ENCODE measurements at places on chromosomes 4 and X.

DNA sequence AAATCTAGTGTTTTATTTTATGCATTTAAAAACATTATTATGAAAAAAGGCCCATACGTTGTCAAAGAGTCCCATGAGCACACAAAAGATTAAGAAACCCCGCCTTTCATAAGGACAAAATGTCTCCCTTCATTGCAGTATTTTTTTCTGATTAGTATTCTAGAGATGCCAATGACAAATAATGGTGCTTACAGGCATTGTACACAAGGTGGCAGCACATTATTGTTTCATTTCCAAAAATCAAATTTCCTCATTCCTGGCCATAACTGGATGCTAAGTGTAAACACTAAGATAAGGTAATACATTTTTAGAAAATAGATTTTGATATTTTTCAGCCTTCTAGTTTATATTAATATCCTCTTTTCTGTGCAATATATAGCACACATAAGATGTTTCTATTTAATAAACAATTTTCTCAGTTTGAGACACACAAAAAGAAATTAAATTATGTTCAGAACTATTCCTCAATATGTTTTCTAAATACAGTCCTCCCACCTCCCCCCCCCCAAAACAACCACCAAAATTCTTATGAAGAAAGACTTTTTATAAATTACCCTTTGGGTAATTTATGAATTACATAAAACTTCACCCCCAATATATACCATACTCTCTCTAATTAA is 47.7 kb downstream of the TIGD2 start:
- peak; percentile 75 for DNase-seq

- DNase-seq = peak; percentile 15
These were observed 107.9 kb downstream of the MMRN1 start for GRCh38 chr4:90002441-90003062.

DNA sequence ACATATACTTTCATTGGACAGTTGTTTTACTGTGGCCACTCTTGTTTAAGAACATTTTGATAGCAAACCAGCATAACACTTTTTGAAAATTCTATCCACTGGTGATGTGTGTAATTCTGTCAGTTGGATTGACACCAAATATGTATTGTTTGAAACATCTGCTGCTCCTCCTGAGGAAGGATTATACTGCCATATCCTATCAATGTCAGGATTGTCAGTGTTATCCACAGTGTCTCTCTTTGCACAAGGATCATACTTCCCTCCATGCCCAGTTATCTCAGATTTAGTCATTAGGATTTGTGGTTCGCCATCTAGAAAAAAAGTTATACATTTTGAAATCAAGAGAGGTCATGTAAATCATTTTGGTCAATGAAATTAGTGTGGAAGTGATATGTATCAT is 1859.6 kb downstream of the C4orf33 start:
- DNase-seq = peak; percentile 33

- no peak for DNase-seq
These were observed 4.0 kb downstream of the SLC2A9 start for GRCh38 chr4:10017037-10017893.

GRCh38 chr4:147479786-147480185 is 1.1 kb upstream of the EDNRA start:
- no peak for DNase-seq

DNA sequence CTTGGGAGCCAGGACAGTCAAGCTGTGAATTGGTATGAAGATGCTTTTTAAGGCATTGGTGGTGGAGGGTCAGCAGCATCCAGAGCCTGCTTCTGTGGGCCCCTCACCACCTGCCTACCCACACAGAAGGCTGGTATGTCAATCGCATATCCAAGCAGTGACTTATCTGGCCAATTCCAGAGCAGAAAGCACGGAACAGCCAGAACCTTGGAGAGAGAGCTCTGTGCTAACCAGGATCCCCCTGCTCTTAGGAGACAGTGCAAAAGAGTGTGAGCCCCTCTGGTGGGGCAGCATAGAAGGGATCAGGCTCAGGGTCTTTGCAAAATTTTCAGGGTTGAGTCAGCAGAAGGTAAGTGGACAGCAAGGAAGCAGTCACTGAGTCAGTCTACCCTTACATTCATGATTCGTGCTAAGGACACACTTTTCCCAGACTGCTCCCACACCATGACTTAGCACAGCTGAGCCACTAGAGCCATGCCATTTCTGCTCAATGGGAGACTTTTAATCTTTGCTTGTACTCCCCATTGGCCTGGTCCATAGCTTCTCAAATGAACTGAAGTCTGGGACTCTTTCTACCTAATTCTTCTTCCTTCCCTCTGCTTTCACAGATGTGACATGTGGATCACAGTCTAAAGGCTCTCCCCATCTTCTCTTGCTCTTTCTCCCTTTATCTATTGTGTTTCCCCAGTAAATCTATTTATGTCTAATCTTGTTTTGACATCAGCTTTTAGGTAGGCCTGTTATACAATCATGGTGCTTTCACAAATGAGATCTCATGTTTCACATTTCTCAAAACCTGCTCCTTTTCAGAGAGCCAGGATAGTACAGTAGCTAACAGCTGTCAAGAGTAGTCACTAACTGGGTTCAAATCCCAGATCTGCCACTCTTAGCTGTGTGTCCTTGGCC is 20.0 kb downstream of the MORF4L2 start:
- no peak for DNase-seq

DNA sequence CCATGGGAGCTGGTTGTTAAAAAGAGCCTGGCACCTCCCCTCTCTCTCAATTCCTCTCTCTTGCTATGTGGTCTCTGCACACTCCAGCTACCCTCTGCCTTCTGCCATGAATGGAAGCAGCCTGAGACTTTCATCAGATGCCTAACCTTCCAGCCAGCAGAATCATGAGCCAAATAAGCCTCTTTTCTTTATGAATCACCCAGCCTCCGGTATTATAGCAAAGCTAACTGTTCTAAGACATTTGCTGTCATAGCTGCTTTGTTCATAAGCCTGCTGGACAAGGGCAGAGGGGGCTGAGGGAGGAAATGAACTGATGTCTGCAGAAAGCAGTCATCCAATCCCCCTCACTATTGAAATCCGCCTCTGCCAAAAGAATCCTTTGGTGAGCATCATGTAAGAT is 196.7 kb downstream of the ZNF330 start:
- no peak for DNase-seq

DNA sequence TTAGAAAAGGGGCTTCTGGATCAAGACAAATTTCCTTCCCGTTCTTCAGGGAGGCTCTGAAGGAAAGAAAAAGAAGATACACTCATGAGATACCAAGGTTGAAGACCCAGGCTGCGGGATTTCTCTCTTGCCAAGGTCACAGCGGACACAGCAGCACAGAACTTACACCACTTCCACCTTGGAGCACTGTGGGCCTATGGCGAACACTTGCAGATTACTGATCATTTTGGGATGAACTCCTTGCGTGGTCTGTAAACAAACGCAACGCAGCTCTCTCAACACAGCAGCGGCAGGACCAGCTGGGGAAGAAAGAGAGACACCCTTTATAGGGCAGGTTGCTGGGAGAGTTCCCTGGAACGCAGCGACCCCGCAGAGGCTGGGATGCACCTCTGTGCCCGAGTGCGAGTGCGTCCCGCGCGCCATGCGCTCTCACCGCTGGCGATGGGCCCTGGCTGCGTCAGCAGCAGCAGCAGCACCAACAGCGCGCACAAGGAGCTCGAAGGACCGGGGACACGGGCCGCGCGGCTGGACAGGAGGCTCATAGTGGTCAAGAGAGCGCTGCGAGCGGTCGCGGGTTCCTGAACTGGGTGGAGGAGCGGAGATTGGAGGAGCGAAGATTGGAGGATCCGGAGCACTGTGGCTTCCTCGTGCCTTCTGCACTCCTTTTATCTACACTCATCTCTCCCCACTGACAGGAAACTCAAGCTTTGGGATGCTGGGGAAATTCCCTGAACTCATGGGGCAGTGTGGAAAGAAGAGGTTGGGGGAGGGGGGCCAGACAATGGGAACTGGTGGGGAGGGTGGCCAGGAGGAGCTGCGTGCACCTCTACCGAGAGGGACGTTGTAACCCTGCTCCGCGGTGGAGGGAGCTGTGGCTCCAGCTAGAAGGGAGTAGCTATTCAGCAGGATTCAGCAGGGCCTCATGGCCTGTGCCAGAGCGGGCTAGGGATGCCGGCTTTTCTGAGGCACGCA is at the start of gene CXCL5:
Gene CXCL5 (minus strand): TSS at position 638 of the 972 bp plus-strand sequence. CDS start 96 bp downstream, at position 542.
- peak; percentile 63 for DNase-seq

DNA sequence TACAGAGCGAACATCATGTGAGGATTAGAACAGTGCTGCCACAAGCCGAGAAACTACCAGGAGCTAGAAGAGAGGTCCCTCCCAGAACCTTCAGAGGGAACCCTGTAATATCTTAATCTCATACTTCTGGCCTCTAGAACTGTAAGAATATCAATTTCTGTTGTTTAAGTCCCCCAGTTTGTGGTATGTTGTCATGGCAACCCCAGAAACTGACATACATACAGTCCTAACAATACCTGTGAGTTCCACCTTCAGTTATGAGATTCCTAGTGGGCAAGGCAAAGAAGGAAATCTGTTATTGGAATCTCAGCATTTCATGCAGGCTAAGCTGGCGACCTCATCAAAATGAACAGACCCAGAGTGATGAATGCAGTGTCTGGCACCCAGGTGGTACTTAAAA is 42.5 kb downstream of the ZBTB49 start:
- DNase-seq = no peak

- no peak for DNase-seq
These were observed 82.2 kb downstream of the ANK2 start for GRCh38 chr4:113131621-113132020.

DNA sequence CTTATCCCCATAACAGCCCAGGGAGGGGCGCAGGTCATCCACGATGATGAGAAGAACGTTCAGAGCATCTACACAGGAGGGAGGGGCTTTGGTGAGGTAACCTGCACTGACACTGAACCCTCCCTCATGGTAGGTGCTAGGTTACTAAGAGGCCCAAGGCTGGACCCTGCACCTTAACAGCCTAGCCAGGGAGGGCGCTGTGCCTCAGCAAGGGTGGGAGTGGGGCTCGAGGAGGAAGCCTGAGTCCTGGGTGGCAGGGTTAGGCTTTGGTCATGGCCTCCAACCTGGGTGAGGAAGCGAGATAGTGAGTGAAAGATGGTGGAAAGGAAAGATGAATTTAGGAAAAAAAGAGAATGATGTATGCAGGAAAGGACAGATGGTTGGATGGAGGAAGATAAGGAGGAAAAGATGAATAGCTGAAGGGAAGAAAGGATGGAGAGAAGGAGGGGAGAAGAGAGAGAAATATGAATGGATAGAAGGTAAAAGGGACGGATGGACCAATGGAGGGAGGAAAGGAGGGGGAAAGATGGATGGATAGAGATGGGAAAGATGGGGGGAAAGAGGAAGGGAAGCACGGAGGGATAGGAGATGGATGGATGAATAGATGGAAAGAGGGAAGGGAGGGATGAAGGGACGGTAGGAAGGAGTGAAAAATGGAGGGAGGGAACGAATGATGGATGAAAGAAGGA is 736 bp downstream of the IDS start:
- peak; percentile 17 for DNase-seq

- DNase-seq = no peak
These were observed 18.8 kb upstream of the SYNPO2 start for GRCh38 chr4:118869808-118870342.

GRCh38 chr4:7750523-7750922 is 189.1 kb downstream of the AFAP1 start:
- DNase-seq = no peak

DNA sequence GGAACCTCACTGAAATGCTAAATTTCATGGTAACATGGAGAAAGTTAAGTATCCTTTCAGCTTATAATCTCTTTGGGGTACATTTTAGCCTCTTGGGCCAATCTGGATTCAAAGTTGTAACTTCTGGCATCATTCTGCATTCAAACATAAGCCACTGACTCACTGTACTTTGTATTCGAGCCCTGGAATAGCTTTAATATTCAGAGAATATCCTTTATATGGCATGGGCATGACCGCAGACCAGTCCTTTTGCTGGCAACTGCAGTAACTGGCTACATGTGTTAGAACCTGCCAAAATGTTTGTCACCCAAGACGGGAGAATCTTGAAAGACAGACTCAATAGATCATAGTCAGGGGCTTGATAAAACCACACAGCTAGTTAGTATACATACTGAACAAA is 3.3 kb downstream of the GASK1B start:
- DNase-seq = no peak

GRCh38 chr4:41307638-41308037 is 50.9 kb downstream of the UCHL1 start:
- no peak for DNase-seq

GRCh38 chrX:69968950-69969349 is 80.8 kb downstream of the AWAT2 start:
- DNase-seq = peak; percentile 40

DNA sequence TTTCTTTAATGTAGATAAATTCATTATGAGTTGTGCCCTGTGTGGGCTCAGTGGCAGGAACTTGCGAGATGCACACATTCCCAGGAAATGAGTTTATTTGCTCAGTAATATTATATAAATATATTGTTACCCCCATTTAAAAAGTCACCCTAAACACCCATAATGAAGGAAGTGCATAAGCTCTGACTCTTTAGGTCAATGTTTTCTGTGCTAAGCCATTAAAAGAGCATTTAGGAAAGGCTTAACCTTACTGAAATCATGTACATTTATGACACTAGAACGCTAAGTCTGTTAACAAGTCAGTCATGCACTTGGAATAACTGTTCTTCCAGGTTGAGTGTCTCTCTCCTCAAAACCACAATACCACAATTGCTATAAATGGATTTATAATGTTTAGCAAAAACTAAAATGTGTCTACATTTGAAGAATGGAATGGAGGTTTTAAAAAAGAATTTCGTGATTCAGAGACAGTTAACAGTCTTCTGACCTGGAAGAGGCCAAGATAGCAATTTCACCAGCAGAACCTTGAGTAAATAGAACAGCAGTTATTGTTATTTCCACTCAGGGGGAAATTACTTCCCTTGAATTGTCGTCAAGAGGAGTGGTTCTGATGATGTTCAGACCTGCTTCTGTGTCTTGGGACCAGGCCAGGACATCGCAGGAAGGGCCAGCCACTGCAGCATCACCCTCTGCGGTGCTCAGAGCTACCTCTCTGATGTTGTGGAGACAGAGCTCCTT is 91.1 kb upstream of the VEGFC start:
- no peak for DNase-seq

DNA sequence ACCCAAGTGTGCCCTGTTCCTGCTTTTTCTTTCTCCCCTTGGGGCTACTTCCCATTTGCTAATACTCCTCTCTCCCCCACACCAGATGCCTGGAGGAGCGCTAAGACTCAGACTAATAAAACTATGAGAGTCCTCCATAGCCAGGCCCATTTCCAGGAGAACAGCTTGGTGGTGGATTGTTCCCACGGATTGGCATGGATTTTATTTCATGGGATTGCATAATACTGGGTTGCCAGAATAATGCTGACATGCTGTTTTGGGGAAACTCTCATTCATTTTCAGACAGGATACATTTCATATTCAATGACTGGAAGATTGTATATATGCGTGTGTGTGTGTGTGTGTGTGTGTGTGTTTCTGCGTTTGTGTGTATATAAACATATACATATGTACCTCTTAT is 447.5 kb upstream of the PITX2 start:
- no peak for DNase-seq

Data from brain (organoid and tissue), 16 donors.